ENCODE measurements at places on chromosomes 1 and 21.

- DNase-seq: peak; percentile 79
These were observed 75.4 kb downstream of the NOS1AP start for GRCh38 chr1:162144853-162145252.

GRCh38 chr1:40315795-40316594 is 1.1 kb downstream of the COL9A2 start:
- no peak for DNase-seq

DNA sequence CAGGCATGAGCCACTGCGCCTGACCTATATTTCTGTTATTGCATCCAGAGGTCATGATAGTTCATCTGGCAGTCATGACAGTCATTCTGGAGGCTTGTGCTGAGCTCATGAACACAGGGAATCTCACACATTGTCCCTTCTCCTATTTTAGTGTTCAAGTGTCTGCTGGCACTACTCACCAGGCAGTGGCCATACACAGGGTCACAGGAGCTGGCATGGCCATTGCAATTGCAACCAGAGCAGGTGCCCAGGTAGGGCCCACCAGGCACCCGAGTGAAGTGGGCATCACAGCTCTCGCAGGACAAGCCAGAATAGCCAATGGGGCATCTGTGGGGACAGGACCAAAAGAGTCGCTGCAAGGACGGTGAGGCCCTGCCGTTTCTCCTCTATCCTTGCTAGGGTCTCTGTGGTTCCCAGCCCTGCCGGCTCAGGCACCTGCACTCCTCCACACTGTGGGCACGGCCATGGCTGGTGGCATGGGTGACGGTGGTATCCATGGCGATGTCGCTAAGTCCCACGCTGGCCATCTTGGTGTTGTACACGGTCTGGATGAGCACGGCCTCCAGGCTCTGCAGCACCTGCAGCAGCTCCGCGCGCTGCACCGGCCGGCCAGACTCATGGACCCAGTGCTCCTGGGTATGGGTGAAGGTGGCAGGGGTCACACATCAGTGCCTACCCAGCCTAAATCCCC is 57.0 kb downstream of the HSPG2 start:
- DNase-seq: no peak

DNA sequence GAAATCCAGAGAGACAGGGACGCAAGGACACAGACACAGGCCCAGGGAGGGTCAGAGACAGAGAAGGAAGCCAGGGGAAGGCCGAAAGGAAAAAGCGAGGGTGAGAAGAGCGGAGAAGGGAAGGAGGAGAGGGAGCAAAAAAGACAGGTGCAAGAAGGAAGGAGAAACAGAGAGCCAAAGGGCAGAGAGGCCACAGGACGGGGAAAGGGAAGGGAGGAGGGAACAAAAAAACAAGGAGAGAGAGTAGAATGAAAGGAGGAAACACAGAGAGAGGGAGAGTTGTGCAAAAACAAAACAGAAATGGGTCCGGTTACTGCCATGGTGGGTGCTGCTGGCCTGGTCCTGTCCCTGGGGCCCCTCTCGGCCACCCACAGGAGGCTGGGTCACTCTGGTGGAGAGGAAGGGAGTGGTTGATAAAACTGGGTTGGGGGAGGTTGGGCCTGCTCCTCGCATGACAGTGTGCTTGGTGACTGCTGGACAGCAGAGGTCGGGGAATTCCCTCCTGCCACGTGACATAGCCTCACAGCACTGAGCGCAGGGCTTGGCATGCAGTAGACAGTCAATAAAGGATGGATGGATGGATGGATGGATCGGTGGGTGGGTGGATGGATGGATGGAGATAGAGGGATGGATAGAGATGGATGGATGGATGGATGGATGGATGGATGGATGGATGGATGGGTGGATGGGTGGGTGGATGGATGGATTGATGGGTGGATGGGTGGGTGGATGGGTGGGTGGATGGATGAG is 64.8 kb downstream of the RAP1GAP start:
- DNase-seq: no peak

GRCh38 chr1:32861904-32862695 is 8.6 kb downstream of the FNDC5 start:
- DNase-seq: no peak

DNA sequence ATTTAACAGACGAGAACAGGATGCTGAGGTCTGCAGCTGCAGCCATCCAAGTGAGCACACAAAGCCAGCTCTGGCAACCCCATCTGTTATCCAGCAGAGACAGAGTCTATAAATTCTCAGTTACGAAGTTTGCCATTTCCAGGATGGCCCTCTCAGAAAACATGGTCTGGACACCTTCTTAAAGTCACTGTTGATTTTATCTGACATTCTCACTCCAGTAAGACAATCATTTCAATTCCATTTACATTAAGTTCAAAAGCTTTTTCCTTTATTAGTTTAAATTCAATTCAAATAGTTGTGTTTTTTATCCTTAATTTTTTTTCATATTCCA is 125.5 kb downstream of the DMRTB1 start:
- no peak for DNase-seq

DNA sequence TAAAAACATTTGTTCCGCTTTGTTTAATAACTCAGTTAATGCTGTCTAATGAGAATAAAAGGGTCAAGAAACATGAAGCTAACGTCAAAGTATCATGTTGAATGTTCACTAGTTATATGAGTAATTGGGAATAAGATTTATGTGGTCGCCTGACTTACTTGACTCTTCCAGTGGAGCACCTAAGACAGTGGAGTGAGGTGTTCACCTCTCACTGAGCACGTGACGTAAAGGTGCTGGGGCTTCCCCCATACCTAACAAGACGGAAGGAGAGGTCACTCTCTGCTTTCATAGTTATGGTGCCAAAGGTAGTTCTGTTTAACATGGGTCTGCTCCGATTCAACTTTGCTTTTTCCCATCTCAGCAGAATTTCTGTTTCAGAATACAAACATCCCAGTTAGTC is 686 bp downstream of the KMO start:
- no peak for DNase-seq

DNA sequence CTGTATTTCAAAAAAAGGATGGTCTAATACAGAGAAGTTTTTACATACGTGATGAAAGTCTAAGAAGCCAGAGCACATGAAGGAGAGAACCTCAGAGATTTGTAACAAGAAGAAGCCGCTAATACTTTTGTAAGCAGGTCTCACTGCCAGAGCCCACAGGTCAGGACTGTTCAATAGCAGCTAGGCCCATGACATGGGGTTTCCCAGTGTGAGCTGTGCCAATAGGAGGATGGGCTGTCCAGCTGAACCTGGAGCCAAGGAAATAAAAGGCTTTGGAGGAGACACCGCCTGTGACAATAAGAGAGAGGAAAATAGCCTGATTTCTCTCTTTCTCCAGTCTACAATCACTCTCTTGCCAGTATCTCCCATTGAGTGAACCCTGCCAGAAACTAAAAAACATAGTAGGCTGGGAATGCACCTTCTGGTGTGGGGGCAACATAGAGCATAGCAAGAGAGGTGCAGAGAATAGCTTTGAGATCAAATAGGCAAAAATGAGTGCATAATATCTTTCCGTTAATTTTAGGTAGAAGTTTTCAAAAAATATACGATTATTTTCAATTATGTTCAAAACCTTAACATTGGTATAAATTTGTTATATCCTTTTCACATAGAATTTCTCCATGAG is 360.3 kb downstream of the NEGR1 start:
- DNase-seq: no peak

DNA sequence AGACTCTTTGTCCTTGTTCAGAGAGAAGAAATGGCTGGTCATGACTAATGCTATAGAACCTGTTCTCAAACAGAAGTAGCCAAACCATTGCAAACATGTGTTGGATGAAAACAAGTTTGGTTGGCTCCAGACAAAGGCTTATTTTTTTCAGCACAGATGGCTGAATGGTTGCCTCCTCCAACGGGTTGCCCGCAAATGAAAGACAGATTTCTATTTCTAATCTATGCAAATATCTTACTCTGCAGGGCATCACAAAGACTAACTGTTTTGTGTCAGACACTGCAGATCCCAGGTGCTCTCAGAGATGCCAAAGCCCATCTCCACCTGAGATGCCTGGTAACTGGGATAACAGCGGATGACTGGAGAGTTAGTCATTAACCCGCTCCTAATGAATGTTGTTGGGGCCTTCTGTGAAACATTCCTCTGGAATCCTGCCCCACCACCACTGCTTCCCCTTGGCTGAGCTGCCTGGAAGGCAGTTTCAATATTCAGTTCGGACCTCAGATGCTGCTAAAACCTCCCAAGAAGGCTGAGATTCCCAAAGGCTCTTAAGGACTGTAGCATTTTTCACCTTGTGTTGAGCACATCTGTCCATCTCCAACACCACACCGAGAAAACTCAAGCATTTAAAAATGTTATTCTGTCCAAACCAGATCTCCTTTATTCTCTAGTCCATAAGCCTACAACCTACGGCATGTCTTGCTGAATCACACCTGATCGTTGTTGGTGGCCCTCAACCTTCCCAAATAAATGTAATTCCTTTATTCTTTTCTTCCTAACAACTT is 104.4 kb downstream of the PTPN14 start:
- DNase-seq: peak; percentile 93

DNA sequence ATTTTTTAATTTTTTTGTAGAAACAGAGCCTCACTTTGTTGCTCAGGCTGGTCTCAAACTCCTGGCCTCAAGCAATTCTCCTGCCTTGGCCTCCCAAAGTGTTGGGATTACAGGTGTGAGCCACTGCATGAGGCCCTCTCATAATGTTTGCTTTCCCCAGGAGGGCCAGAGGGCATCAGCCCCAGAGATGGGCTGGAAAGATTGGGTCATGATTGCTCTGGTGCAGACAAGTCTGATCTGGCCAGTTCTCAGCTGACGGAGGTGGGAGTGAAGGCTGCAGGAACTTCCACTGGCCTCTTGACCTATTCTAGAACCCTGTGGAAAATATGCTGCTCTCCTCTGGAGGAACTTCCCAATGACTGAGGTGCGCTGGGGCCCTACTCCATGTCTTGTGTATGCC is 43.4 kb upstream of the RD3 start:
- no peak for DNase-seq

- no peak for DNase-seq
These were observed 99.7 kb downstream of the PRDM16 start for GRCh38 chr1:3168678-3169077.

- DNase-seq: no peak
These were observed 310.7 kb downstream of the PLPP3 start for GRCh38 chr1:56268519-56269140.

DNA sequence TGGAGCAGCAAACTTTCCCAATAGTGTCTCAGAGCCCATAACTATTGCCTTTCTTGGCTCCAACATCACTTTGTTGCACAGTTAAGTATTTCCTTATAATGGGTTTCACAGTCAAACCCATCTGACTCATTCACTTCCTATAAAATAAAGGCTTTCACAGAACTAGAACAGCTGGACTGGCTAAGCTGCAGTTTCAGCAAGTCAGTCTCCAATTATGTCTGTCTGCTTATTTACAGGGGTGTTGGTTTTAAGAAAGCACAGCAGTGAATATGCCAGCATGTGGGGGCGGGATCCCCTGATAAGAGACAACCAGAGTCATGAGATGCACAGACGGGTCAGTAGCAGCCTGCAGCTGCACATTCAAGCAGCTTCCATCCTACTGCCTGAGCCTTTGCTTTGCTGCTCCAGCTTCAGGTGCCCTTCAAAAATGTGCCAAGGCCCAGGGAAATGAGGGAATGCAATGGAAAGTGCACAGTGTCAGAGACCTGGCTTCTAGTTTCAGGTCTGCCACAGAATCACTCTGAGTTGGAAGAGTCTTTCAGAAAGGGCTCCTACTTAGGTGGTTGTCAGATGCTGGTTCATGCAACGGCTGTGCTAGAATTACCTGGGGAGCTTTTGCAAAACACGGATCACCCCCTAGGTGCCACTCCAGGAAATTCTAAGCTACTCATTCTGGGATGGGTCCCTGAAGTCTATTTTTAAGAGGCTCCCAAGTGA is 24.8 kb downstream of the RNF19B start:
- no peak for DNase-seq

DNA sequence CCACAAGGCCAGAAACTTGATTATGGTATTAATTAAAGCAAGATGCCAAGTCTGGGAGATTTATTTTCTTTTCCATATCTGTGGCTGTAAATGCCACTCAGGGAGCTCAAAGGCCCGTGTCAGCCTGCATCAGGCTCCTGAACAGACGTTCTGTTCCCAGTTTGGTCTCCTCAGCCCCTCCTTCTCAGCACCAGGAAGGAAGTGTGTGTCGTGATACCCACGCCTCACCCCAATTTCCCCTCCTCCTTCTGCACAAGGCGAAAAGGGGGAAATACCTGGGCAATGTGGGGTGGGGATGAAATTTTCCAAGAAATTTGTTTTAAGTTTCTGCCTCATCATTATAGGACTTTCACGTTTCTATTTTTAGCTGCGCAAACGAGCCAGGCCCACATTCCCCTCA is 112.0 kb downstream of the SYF2 start:
- no peak for DNase-seq

GRCh38 chr1:172138634-172139033 is 281.9 kb upstream of the C1orf105 start:
- no peak for DNase-seq

- DNase-seq: no peak
These were observed 34.8 kb downstream of the KIF21B start for GRCh38 chr1:200988693-200989092.

- no peak for DNase-seq
These were observed 866 bp upstream of the FNDC5 start for GRCh38 chr1:32871364-32872191.

- DNase-seq: no peak
These were observed 349.1 kb downstream of the DPYD start for GRCh38 chr1:97571760-97572159.

- DNase-seq: no peak
These were observed 335.7 kb upstream of the GREM2 start for GRCh38 chr1:240947438-240948224.

DNA sequence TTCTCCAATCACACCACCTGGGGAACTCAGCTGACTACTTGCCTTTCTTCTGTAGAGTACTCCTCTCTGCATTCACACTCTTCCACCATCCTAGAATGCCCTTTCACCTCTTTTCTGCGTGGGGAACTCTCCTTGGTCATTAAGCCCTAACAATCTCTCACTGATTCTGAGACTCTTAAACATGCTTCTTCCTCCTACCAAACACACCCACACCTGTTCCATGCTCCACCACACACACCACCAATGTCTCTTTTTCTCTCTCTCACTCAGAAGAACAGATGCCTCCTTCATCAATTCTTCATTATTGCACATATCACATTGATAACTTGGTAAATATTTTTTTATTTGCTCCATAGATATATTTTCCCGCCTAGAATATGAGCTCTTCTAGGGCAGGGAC is 53.6 kb downstream of the WARS2 start:
- no peak for DNase-seq

DNA sequence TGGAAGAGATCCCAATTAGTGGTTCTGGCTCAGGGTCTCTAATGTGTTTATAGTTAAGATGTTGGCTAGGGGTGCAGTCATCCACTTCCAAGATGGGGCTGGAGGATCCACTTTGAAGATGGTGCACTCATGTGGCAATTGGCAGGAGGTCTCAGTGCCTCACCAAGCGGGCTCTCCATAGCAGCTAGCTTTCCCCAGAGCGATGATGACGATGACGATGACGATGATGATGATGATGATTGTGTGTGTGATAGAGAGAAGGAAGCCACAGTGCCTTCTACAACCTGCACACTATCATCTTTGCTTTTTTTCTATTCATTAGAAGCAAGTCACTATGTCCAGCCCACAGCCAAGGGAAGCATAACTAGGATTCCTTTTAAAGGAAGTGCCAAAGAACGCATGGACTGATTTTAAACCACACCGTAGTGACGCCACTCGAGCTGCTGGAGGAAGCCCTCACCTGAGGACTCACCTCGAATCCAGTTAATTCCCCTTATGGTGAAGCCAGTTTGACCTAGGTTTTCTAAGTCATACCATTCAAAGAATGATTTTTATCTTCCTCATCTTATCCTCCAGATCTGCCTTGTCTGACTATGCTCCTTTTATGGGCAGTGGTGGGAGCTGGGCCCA is 49.4 kb downstream of the SRRM1 start:
- DNase-seq: no peak

- DNase-seq: no peak
These were observed 41.5 kb downstream of the NCAM2 start for GRCh38 chr21:21039624-21040170.

All from HCT116 (cell line).